ENCODE measurements at places on chromosomes 16 and 17.

- DNase-seq: no peak
Observed at GRCh38 chr17:48843187-48843900, 12.5 kb downstream of the CALCOCO2 start.

DNA sequence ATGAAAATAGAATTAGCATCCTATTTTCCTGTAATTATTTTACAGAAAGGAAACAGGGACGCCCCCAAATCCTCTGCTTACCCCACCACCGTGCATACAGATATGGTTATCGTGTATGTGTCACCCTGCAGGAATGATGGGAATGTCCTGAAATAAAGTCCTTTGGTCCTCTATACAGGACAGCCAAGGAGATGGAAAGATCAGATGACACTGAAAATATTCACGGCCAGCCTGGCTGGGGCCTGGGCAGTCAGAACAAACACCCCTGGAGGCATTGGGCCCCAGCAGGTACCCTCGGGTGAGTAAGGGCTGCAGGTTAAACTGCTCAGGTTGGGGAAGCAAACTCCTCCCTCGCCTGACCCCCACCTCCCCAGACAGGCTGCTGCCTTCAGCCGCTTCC lies 368.0 kb downstream of the FOXL1 start:
- DNase-seq: no peak

GRCh38 chr16:187330-187729 lies 7.1 kb downstream of the HBQ1 start:
- DNase-seq: no peak

- no peak for DNase-seq
Observed at GRCh38 chr16:57493767-57494166, 7.5 kb upstream of the DOK4 start.

DNA sequence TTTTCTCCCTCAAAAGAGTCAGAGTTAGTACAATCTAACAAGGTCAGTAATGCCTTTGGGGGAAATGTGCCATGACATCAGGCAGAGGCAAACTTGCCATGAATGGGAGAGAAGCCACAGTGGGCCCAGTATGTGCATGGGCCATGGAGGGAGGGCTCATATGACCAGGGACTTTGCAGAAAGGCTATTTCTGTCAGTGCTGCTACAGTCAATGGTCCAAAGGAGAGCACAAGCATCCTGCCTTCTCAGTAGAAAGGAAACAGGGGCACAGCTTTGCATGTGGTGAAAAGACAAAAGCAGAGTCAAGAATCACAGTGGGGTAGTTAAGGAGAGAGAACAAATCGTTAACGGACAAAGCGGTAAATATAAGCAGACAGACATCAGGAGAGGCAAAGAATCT lies 11.2 kb upstream of the CORO6 start:
- no peak for DNase-seq

Data from CD4-positive, alpha-beta T cell treated with Interleukin-12 subunit alpha and Interleukin-12 subunit beta, for 1 hour (primary cell).